ENCODE measurements at places on chromosomes 7 and 10. TPM values are rescaled to one million over a fixed set of nuclear protein-coding genes. Genes with fewer than 3 reads are reported as not detected.

DNA sequence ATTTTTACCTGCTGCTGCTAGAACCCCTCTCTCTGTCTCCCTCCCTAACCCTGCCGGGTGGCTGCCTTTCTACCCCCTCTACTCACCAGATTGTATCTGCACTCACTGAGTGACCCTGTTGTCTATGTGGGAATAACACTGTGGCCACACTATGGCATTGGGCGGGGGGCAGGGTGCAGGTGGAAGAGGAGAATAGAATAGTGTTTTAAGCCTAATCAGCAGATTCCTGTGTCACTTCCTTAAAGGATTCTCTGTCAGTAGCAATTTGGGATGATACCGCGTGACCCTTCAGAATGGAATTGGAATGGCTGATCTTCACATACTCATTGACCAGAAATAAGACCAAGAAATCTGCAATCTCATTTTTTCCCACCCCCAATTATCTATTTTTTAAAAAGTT lies 67.1 kb upstream of the ANKRD1 start:
- DNase-seq: no peak
- no peaks in the 10 kb centered on the region for H3K27me3 ChIP-seq
- H3K4me1 ChIP-seq: no peaks in the 10 kb centered on the region
- H3K36me3 ChIP-seq: no peaks in the 10 kb centered on the region
- no peak overlapping the region for H3K27ac ChIP-seq
- no peak overlapping the region for H3K4me3 ChIP-seq

GRCh38 chr10:96505150-96506136 lies 8.3 kb downstream of the TLL2 start:
- H3K36me3 ChIP-seq: no peaks in the 10 kb centered on the region
- H3K4me1 ChIP-seq: peaks cover 20% of the 10 kb centered on the region
- H3K4me3 ChIP-seq: no peak overlapping the region
- H3K27ac ChIP-seq: no peak overlapping the region
- no peaks in the 10 kb centered on the region for H3K27me3 ChIP-seq

GRCh38 chr10:83225781-83226180 lies 913.5 kb upstream of the GHITM start:
- no peaks in the 10 kb centered on the region for H3K27me3 ChIP-seq
- H3K27ac ChIP-seq: no peak overlapping the region
- H3K36me3 ChIP-seq: no peaks in the 10 kb centered on the region
- no peak overlapping the region for H3K4me3 ChIP-seq
- no peaks in the 10 kb centered on the region for H3K4me1 ChIP-seq

C10orf88 gene
- total RNA-seq: 14.3 TPM

DNA sequence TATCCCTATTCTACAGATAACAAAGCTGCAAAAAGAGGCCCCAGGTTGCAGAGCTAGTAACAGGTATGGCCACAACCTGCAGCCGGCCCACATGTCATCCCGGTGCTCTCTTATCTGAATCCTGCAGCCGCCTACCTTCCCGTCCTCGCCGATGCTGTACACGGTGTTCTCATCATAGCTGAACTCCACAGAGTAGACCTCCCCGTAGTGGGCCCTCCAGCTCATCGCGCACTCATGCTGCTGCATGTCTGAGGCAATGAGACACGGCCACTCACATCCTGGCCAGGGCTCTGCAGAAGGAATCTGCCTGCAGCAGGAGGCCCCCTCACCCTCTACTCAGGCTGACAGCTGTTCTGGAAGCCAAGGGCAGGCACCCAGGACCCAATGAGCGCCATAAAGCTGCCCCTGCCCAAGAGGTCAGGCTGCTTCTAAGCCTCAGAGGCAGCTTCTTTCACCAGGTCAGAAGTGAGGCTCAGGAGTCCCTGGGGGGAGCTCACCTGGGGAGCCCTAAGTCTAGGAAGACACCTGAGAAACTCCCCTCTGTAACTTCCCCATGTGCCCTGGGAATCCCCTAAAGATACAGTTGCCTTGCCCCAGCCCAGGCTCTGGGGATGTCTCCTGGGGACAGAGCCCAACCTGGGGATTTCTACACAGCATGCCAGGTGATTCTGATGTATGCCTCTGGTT lies 17.9 kb upstream of the CYREN start:
- H3K36me3 ChIP-seq: peaks cover 10% of the 10 kb centered on the region
- H3K4me3 ChIP-seq: no peak overlapping the region
- no peak overlapping the region for H3K27ac ChIP-seq
- no peaks in the 10 kb centered on the region for H3K27me3 ChIP-seq

MRPS17 gene
- total RNA-seq: 15.7 TPM

GRCh38 chr10:24958721-24959381 lies 6.4 kb upstream of the PRTFDC1 start:
- peaks cover 21% of the 10 kb centered on the region for H3K4me1 ChIP-seq
- H3K27me3 ChIP-seq: no peaks in the 10 kb centered on the region
- H3K36me3 ChIP-seq: no peaks in the 10 kb centered on the region
- peak; percentile 90 for DNase-seq
- H3K4me3 ChIP-seq: peak overlapping the region; percentile 15

GRCh38 chr10:43749940-43750552 lies 101.4 kb upstream of the ZNF32 start:
- no peaks in the 10 kb centered on the region for H3K36me3 ChIP-seq
- H3K27me3 ChIP-seq: no peaks in the 10 kb centered on the region
- H3K4me3 ChIP-seq: no peak overlapping the region
- no peak overlapping the region for H3K27ac ChIP-seq
- no peaks in the 10 kb centered on the region for H3K4me1 ChIP-seq
- no peak for DNase-seq

GRCh38 chr10:7302930-7303557 lies 107.8 kb downstream of the SFMBT2 start:
- H3K4me3 ChIP-seq: no peak overlapping the region
- H3K4me1 ChIP-seq: no peaks in the 10 kb centered on the region
- H3K27ac ChIP-seq: no peak overlapping the region
- DNase-seq: no peak

- no peaks in the 10 kb centered on the region for H3K27me3 ChIP-seq
- H3K27ac ChIP-seq: no peak overlapping the region
- no peaks in the 10 kb centered on the region for H3K4me1 ChIP-seq
- H3K36me3 ChIP-seq: peaks cover 31% of the 10 kb centered on the region
Observed at GRCh38 chr7:158782761-158783401, 46.4 kb downstream of the ESYT2 start.

GIMAP1 gene
- total RNA-seq: not detected

DNA sequence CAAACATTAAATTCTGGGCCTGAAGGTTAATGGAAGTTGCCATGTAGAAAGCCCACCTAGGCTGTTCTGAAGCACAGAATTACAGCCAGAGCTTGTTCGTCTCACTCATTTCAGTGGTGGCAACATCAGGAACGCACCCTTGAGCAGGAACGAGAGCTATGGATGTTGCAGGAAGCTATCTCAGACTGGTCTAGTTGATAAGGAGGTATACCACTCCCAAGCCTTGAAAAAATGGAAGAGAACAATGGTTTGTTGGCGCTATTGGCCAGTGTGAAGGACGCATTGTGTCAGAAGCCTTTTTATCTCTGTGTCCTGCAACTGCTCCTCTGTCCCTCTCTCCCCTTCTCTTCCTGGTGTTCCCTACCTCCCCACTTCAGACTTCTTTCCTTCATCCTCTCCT lies 60.9 kb upstream of the RAPGEF5 start:
- no peak overlapping the region for H3K27ac ChIP-seq
- no peaks in the 10 kb centered on the region for H3K36me3 ChIP-seq
- H3K27me3 ChIP-seq: no peaks in the 10 kb centered on the region
- no peak for DNase-seq
- H3K4me3 ChIP-seq: no peak overlapping the region
- no peaks in the 10 kb centered on the region for H3K4me1 ChIP-seq

GRCh38 chr10:119535305-119535704 lies 7.2 kb downstream of the RGS10 start:
- peaks cover 19% of the 10 kb centered on the region for H3K4me1 ChIP-seq
- no peaks in the 10 kb centered on the region for H3K36me3 ChIP-seq
- DNase-seq: no peak
- H3K27me3 ChIP-seq: no peaks in the 10 kb centered on the region
- H3K4me3 ChIP-seq: no peak overlapping the region

DNA sequence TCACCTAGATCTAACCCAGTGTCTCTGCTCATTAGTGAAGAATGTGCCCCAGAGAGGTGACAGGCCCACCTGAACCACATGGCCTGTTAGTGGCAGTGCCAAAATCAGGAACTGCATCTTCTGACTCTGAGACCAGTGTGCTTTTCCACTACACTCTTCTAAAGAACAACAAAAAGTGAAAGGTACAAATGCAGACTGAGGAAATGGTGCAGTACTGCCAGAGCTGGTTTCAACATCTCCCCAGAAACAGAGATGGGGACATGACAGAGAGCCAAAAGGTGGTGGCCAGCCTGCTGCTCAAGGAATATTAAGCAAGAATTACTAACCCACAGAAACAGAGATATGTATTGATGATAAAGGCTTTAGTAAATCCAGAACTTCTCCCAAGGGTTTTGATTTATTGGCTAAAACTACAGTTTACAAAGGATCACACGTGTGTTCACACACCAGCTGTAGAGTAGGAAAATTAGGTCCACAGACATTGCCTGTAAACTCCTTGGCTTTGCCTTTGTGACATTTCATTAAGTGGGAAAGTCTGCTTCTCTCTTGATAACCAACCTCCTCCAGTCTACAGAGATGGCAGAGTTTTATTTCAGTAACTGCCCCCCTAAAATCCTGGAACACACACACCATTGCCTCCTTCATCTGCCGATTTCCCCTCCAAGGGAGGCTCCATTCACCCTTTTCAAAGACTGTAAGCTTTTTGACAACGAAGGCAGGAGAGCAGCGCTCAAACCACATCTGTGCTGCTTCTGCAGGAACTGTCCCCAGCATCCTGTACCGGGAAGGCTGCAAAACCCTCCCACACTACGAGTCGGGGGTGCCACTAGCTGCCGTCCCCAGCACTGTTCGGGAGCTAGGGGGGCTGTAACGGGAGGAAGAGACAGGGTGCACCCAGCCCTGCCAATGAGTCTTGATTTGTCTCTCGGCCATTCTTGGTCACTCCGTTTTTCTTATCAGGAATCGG lies 29.8 kb downstream of the GSDME start:
- H3K4me3 ChIP-seq: no peak overlapping the region
- no peak overlapping the region for H3K27ac ChIP-seq
- peaks cover 11% of the 10 kb centered on the region for H3K4me1 ChIP-seq
- no peaks in the 10 kb centered on the region for H3K27me3 ChIP-seq
- DNase-seq: no peak

DNA sequence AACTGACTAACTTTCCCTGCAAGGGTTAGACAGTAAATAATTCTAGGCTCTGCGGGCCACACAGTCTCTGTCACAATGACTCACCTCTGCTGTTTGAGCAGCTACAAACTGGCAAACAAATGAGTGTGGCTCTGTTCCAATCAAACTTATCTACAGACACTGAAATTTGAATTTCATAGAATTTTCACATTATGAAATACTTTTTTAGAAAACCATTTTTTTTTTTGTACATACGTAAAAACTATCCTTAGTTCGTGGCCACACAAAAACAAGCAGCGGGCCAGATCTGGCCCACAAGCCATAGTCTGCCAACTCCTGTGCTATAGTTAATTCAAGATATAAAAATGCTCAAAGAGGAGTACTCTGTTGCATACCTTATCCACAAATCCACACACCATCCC lies 32.6 kb downstream of the PIP4K2A start:
- no peaks in the 10 kb centered on the region for H3K36me3 ChIP-seq
- H3K27me3 ChIP-seq: no peaks in the 10 kb centered on the region
- DNase-seq: peak; percentile 73
- peaks cover 31% of the 10 kb centered on the region for H3K4me1 ChIP-seq

PCDH15 gene
- total RNA-seq: not detected

TFEC gene
- 1.8 TPM for total RNA-seq

TMEM236 gene
- 0.14 TPM for total RNA-seq

AMPH gene
- total RNA-seq: 3.3 TPM

GRCh38 chr10:95499482-95499989 lies 61.6 kb downstream of the SORBS1 start:
- no peak overlapping the region for H3K27ac ChIP-seq
- H3K27me3 ChIP-seq: no peaks in the 10 kb centered on the region
- no peaks in the 10 kb centered on the region for H3K4me1 ChIP-seq
- peak; percentile 77 for DNase-seq
- H3K36me3 ChIP-seq: no peaks in the 10 kb centered on the region

DNA sequence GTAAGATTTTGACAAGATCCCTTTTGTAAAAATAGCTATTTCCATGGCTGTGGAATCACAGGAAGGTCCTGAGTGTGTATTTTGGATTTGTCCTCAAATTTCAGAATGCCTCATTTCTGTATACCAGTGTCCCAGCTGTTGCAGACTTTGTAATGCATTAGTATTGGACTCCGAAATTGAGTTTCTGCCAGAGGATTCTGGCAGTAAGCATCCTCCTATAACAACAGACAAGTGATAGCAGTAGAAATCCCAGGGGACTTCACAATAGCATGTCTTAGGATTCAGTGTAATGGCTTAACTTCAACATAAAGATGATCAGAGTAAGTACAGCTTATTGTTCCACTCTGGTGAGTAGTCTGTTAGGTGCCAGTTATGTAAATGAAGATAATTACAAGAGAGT lies 104.6 kb downstream of the FOXP2 start:
- no peaks in the 10 kb centered on the region for H3K27me3 ChIP-seq
- no peaks in the 10 kb centered on the region for H3K4me1 ChIP-seq
- no peaks in the 10 kb centered on the region for H3K36me3 ChIP-seq

GRCh38 chr7:47373871-47374451 lies 207.9 kb downstream of the TNS3 start:
- no peaks in the 10 kb centered on the region for H3K36me3 ChIP-seq
- DNase-seq: no peak
- peaks cover 28% of the 10 kb centered on the region for H3K4me1 ChIP-seq
- no peaks in the 10 kb centered on the region for H3K27me3 ChIP-seq
- H3K27ac ChIP-seq: no peak overlapping the region

LIPN gene
- not detected for total RNA-seq

GRCh38 chr7:112069879-112070321 lies 136.3 kb downstream of the DOCK4 start:
- no peaks in the 10 kb centered on the region for H3K27me3 ChIP-seq
- DNase-seq: peak; percentile 28
- no peaks in the 10 kb centered on the region for H3K36me3 ChIP-seq
- peaks cover 5% of the 10 kb centered on the region for H3K4me1 ChIP-seq
- no peak overlapping the region for H3K4me3 ChIP-seq
- H3K27ac ChIP-seq: no peak overlapping the region

GRCh38 chr7:128946936-128947830 lies 9.5 kb downstream of the IRF5 start:
- no peak overlapping the region for H3K27ac ChIP-seq
- H3K4me3 ChIP-seq: no peak overlapping the region
- no peaks in the 10 kb centered on the region for H3K4me1 ChIP-seq
- peaks cover 2% of the 10 kb centered on the region for H3K36me3 ChIP-seq

CLIP2 gene
- total RNA-seq: 31.4 TPM

- H3K4me3 ChIP-seq: no peak overlapping the region
- no peak overlapping the region for H3K27ac ChIP-seq
- no peak for DNase-seq
- no peaks in the 10 kb centered on the region for H3K27me3 ChIP-seq
Observed at GRCh38 chr7:32930378-32930777, 26.9 kb upstream of the FKBP9 start.

GRCh38 chr10:6416892-6417512 lies 163.1 kb downstream of the PRKCQ start:
- peak; percentile 23 for DNase-seq
- H3K4me3 ChIP-seq: no peak overlapping the region
- H3K27me3 ChIP-seq: peaks cover 16% of the 10 kb centered on the region
- H3K4me1 ChIP-seq: no peaks in the 10 kb centered on the region
- H3K27ac ChIP-seq: no peak overlapping the region
- H3K36me3 ChIP-seq: no peaks in the 10 kb centered on the region

GRCh38 chr7:99449326-99449725 lies 10.6 kb downstream of the CPSF4 start:
- H3K4me3 ChIP-seq: no peak overlapping the region
- H3K4me1 ChIP-seq: no peaks in the 10 kb centered on the region
- H3K27ac ChIP-seq: no peak overlapping the region
- DNase-seq: no peak

NEBL gene
- total RNA-seq: 3.7 TPM

GRCh38 chr7:151851145-151851751 lies 25.7 kb downstream of the PRKAG2 start:
- no peak overlapping the region for H3K4me3 ChIP-seq
- no peak for DNase-seq
- H3K4me1 ChIP-seq: peaks cover 3% of the 10 kb centered on the region
- no peak overlapping the region for H3K27ac ChIP-seq

CPSF4 gene
- 42.8 TPM for total RNA-seq
